Liver (tissue), 10 donors: ENCODE measurements at places on chromosomes 16 and 17. TPM values are rescaled to one million over a fixed set of nuclear protein-coding genes. Genes with fewer than 3 reads are reported as not detected.

DNA sequence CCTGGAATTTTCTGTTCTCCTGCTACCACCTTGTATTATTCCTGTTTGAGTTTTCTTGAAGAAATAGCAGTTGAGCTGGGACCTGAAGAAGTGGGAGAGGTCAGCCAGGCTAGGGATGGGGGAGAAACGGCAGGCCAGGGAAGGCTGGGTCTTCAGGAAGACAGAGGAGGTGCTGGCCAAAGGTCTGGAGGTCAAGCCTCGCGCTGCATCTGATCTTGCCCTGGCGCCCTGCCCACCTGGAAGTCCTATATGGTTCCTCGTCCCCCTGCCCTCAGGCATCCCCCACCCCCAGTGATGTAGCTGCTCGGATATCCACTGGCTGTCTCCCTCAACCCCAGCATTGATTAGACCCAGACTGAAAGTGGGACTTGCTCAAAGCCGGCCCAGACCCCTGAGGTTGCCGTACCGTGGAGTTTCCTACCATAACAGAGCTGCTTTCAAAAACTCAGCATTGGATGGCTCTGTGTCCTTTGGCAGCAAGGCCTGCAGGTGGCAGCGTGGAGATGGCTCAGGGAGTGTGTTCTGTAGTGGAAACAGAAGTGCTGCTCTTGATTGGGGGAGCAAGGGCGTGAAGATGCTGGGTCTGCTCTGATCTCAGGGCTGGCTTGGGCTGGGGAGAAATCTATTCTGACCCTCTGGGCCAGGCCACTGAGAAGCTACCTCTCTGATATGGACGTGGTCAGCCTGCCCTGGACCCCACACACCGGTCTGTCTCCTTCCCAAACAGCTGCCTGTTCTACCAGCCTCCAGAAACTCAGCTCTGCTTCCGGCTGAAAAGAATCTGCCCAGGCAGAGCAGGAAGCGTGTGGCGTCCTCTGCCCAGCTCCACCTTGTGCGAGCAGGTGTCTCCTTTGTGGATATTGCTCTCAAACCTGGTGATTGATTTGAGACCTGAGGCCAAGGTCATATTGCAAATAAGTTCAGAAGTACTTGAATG is 107.0 kb upstream of the CACNG5 start:
- DNase-seq = peak; percentile 42

- DNase-seq = no peak
These were observed 33.7 kb upstream of the KDM8 start for GRCh38 chr16:27169511-27170071.

GRCh38 chr17:82889496-82890338 is 49.9 kb upstream of the ZNF750 start:
- DNase-seq = no peak

DNA sequence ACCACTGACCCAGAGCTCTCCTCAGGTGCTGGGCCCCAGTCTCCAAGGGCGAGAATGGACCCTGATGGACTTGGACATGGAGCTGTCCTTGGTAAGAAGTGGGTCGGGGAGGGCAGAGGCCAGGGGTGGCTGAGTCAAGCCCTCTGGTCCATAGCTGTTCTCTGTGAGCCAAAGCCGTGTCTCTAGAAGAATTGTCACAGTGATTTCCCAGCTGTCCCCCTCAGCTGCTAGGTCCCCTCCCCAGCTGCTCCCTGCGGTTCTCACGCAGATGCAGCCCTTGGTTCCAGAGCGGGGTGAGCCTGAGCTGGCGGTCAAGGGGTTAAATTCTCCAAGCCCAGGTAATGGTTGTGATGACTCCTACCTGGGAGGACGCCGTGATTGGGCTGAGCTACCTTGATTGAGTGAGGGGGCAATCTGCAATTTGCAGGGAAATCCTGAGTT is 1.3 kb upstream of the NOL3 start:
- DNase-seq = no peak

- no peak for DNase-seq
These were observed 23.6 kb downstream of the RAB40B start for GRCh38 chr17:82674656-82675475.

DNA sequence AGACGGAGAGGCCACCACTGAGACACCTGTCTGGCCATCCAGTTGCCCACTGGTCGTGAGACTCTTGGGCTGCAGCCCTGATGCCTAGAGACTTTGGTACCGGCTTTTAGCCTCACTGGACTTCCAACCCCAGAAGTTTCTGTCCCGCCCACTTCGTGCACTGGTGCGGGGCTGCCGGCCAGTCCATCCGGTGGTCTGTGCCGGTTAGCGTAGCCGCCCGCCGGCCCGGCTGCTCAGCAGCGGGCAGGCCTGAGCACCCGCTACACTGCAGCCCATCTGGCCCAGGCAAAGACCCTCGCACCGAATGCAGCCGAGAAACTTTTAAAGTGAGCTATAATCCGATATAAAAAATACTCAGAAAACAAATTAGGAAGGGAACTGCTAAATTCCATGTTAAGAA is 30.7 kb downstream of the AKAP10 start:
- DNase-seq = no peak

DNA sequence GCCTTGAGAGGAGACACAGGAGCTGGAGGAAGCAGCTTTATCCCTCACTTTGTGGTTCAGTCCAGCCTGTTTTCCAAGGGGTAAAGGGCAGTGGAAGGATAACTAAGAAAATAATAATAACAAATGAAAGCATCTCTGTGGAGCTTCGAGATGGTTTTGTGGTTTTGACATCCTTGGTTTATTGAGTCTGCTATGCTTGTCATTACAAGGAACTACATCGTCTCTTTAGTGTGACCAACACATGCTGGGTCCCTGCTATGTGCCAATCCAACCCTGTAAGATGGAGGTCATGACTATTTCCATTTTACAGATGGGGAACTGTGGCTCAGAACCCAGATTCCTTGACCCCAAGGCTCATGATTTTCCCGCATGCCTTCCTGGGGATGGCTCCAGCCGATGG is 124.8 kb downstream of the MRM1 start:
- no peak for DNase-seq

DNA sequence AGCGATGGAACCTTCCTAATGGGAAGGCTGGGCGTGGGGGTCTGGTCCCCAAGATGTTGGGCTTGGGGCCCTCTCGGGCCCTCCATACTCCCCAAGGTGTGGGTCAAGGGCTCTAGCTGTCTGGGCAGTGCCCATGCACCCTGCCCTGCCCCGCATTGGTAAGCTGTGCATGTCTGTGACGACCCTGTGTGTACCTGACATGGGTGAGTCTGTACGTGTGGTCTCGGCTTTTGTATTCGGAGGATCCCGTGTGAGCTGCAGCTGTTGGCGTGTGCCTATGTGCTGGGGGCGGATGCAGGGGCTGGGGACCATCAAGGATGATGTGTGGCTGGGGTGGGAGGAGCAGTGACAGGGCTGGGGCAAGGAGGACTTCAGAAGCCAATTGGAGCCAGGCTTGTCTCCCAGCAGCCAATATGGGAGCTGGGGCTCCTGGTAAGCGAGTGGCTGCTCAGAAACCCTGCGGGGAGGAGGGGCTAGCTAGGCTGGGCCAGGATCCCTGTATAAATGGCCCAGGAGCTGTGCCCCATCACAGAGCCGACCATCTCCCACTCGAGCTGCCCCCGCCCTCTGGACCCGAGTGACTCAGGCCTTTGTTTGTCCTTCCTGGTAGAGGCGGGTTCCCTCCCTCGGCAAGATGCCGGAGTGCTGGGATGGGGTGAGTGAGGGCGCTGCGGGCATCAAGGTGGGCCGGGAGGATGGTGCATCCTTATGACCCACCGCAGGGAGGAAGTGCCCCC is at the start of gene NDRG4:
NDRG4 (plus strand) TSS at position 529 of the 737 bp plus-strand sequence; CDS start at position 635, 106 bp downstream.
- no peak for DNase-seq

DNA sequence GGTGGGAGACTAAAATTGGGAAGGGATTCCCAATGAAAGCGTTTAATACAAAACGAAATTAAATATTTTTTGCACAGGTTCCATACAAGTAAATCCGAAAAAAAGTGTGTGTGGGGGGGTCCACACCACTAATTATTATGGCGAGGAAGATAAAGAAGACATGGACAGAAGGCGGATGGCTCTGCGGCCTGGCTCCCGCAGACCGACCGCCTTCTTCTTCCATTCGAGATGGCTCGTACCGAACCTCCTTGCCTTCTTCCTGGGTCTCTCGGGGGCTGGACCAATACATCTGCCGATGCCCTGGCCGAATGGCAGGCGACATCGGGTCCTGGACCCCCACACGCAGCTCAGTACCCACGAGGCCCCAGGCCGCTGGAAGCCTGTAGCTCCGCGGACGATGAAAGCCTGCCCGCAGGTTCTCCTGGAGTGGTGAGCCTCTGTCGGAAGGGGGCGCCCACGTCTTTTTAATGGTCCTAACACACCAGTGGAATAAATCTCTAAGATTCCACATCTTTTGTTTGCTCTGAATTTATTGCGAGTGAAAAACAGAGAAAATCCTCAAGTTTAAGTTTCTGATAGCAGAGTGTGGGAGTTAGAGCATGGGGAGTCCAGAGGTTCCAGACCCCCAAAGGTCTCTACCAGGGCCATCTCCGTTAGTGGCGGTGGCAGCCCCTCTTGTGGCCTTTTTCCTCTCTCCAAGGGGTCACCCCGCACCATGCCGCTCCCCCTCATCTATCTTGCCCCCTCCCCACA is 1.4 kb downstream of the PRAC2 start:
- peak; percentile 83 for DNase-seq

ZFHX3 gene
- total RNA-seq = 5.9 TPM

CEP95 gene
- 23.3 TPM for total RNA-seq

DNA sequence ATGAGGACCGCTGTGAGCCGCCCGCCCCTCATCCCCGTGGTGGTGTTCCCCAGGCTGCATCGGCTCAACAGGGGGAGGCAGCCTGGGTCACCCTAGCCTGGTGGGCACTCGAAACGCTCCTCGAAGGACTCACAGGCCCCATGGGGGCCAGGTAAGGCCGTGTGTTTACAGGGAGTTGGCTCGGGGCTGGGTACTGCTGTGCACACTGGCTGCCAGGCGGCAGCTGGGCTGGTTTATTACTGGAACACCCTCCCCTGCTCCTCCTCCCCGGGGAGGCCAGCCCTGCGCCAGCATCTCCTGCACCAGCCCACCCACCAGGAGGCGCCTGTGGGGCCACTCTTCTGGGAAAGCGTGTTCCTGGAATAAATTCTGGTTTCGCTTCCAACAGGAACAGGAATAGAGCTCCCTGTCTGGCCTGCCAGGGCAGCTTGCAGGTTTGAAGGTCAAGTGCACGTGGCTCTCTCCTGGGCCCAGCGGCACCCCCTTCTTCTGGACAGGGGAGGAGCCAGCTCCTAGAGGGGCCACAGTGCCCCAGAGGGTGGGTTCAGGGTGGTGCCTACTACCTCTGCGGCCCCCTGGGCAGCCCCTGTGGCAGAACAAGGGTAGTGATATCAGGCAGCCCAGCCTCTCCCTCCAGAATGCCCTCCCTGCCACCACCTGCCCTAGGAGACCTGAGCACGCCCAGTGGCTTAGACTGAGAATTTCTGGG is 11.3 kb downstream of the MCRIP1 start:
- DNase-seq = peak; percentile 69

- no peak for DNase-seq
These were observed 12.6 kb upstream of the CLTC start for GRCh38 chr17:59607061-59607460.

SERPINF2 gene
- total RNA-seq = 768 TPM

DNA sequence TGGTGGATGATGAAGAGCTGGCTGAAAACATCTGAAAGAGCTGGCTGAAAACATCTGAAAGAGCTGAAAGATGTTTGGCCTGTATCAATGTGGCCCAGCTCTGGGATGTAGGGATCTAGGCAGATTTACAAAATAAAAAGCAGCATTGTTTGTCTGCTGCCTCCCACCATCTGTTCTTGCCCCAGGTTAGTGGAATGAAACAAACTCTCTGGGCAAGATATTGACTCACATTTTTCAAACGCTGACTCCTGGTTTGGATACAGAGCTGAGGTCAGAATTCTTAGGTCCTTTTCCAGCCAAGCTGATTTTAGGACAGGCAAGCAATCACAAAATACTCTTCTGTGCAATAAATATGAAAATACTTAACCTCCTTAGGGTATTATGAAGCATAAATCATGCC is 139.0 kb downstream of the STX8 start:
- no peak for DNase-seq

- no peak for DNase-seq
These were observed 64.6 kb downstream of the PLCG2 start for GRCh38 chr16:81843683-81844082.

CBLN1 gene
- total RNA-seq = 0.33 TPM

CSH2 gene
- not detected for total RNA-seq

- DNase-seq = no peak
These were observed 7.5 kb upstream of the NOS2 start for GRCh38 chr17:27807567-27808470.

GRCh38 chr16:30444231-30445148 is 1.2 kb downstream of the SEPHS2 start:
- DNase-seq = no peak

DNA sequence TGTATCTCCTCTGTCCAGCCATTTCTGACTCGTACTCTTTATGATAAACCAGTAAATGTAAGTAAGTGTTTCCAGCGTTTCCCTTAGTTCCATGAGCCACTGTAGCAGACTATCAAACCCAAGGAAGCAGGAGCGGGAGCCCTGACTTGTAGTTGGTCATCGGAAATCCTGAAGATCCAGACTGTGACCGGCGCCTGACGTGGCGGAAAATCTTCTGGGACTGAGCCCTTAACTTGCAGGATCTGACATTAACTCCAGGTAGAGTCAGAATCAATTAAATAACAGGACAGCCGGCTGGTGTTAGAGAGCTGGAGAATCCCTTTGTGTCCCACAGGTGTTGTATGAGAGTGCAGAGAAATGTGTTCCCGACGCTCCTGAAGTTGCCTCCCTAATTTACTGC is 4.0 kb downstream of the GLOD4 start:
- no peak for DNase-seq

DNA sequence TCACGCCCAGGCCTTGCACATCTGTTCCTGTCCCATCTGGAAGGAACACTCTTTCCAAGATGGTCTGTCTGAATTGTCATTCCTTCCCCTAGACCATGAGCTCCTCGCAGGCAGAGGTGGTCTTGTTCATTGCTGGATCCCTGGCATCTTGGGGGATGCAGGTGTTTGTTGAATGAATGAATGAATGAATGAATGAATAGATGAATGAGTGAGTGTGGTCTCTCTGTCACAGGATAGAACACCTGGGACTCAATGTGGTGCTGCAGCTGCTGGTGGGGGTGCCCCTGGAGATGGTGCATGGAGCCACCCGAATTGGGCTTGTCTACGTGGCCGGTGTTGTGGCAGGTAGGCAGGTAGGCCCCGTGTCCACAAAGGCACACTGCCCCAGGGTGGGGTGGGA is 32.2 kb downstream of the RHBDL3 start:
- no peak for DNase-seq

DNA sequence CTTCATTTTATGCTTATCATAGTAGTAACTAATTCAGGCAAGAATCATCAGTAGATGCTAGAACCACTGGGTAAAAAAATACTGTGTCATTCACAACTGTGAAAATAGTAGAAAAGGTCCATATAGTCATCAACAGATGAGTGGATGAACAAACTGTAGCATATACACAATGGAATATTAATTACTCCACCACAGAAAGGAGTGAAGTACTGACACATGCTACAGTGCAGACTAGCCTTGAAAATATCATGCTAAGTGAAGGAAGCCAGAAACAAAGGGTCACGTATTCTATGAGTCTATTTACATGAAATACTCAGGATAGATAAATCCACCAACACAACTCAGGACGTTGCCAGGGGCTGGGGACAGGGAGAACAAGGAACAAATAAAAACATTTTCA is 13.3 kb downstream of the USP22 start:
- DNase-seq = no peak
